ENCODE measurements at places on chromosomes 6 and 20. TPM values are rescaled to one million over a fixed set of nuclear protein-coding genes. Genes with fewer than 3 reads are reported as not detected.

PRRC2A gene
- total RNA-seq: 31.7 TPM

PBOV1 gene
- total RNA-seq: not detected

PDYN gene
- not detected for total RNA-seq

DYNLT2 gene
- 2.8 TPM for total RNA-seq

NT5E gene
- total RNA-seq: 4.7 TPM

IL17A gene
- not detected for total RNA-seq

SAMD3 gene
- 15.6 TPM for total RNA-seq

OLIG3 gene
- not detected for total RNA-seq

MAN1A1 gene
- 24.0 TPM for total RNA-seq

MRAP2 gene
- 6.2 TPM for total RNA-seq

FLRT3 gene
- total RNA-seq: 27.5 TPM

LMBRD1 gene
- 88.6 TPM for total RNA-seq

GRCh38 chr6:132399376-132400074 lies 1.8 kb downstream of the MOXD1 start:
- no peak for DNase-seq

DNA sequence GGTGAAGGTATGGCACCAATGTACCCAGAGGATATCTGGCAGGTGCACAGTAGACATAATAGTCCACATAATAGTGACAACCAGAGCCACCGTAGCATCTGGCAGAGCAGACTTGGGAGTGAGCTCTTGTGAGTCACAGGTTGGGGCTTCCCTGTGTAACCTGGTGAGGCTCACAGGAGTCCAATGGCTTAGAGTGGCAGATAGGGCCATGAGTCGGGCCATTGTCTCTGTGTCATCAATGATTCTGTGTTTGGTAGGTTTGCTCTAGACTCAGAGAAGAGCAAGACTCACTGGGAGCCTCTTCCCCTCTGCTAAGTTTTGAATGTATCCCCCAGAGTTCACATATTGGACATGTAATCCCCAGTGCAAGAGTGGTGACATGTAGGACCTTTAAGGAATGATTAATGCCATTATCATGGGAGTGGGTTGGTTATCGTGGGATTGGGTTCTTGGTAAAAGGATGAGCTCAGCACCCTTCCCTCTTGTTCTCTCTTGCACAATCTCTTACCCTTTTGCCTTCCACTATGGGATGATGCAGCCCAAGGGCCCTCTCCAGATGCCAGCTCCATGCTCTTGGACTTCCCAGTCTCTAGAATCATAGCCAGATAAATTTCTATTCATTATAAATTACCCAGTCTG lies 22.6 kb upstream of the SIRPA start:
- no peak for DNase-seq

GRCh38 chr6:166921570-166921969 lies 34.8 kb downstream of the RNASET2 start:
- DNase-seq: no peak

GRCh38 chr6:26087284-26088115 lies at the start of gene HFE:
TSS of gene HFE (plus strand) at chr6:26087429. CDS start at chr6:26087441, 12 bp downstream.
- no peak for DNase-seq

- DNase-seq: no peak
Observed at GRCh38 chr6:56232436-56232835, 14.9 kb downstream of the COL21A1 start.

GRCh38 chr20:4763723-4764510 lies 42.2 kb downstream of the PRND start:
- no peak for DNase-seq

- no peak for DNase-seq
Observed at GRCh38 chr6:89057759-89058158, 22.8 kb upstream of the PNRC1 start.

- no peak for DNase-seq
Observed at GRCh38 chr6:36834576-36835341, 4.5 kb downstream of the CPNE5 start.

GRCh38 chr6:137102851-137103492 lies 58.2 kb upstream of the IL20RA start:
- DNase-seq: no peak

DNA sequence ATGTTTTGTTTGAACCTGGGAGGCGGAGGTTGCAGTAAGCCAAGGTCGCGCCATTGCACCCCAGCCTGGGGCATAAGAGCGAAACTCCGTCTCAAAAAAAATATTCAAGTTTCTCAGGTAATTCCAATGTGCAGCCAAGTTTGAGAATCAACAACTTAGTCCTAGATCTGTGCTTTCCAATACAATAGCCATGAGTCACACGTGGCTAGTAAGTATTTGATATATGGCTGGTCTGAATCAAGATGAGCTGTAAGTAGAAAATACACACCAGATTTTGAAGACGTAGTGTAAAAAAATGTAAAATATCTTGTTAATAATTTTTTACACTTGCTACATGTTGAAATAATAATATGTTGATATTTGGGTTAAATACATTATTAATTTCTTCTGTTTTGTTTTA lies 35.0 kb upstream of the BTBD3 start:
- DNase-seq: no peak

DNA sequence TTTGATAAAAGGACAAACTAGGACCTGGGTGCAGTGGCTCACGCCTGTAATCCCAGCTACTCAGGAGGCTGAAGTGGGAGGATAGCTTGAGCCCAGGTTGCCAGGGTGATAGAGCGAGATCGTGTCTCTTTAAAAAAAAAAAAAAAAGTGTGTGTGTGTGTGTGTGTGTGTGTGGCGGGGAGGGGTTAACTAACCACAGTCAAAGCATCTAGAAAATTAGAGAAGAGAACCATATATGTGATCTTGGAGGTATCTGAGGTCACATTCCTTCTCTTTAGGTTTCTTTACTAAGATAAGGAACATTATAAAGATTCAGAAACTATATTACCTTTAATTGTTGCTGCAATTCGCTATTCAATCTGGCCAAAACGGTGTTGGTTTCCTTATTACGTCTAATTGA lies 80.9 kb downstream of the REPS1 start:
- DNase-seq: no peak

- DNase-seq: no peak
Observed at GRCh38 chr6:76592566-76592965, 520.1 kb upstream of the IMPG1 start.

GRCh38 chr20:23583526-23583925 lies 15.2 kb upstream of the CST9L start:
- DNase-seq: no peak

DNA sequence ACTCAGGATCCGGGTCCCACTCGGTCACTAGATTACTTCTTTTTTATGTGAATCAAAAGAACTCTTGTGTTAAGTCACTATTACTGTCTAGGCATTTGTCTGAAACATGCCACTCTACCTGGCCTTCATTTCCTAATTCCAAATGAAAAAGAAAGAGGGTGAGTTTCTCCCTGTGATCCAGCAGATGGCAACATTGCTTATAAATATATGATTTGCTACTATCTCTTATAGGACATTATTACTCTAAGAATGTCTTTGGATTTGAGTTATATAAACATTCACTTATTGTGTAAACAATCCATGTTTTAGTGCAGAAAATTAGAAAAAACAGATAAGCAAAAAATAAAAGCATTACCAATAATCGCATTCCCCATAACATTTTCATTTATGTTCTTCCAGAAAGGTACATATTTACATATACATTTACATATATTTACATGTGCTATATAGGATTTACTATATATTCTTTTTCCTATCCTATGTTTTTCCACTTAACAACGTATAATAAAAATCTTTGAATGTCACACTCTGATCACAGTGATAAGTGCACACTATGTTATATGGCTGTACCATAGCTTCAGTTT lies 66.9 kb downstream of the FAXC start:
- DNase-seq: no peak

DNA sequence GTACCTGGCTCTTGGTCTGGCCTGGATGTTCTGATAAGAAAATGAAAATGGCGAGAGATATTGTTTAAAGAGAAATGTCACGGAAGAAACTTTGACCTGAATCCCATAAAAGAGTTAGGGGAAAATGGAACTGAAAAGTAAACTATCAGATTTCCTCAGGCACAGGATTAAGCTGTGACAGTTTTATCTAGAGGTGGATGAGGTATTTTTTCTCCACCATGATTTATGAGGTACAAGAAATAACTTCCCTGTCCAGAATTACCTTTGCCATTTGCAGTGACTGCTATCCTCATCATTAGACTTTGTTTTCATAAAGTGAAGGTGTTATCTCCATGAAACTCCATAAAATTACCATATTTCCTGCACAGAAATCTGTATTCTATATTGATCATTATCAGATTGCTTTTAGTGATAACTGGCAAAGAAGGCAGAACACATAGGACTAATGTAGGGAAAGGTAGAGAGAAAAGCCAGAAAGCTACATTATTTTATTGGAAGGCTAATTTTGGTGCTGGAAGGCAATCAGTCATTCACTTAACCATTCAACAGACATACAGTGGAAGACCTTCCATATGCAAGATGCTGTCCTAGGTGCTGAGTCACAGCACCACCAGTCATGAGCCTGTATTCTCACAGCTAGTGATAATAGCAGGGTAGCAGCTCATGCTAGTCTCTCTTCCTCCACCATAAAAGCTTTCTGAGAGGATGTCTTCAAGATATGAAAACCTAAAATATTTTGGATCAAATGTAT lies 427.3 kb upstream of the CITED2 start:
- no peak for DNase-seq

GRCh38 chr6:11243861-11244260 lies 11.4 kb upstream of the NEDD9 start:
- DNase-seq: no peak

GRCh38 chr6:38077488-38078030 lies 258.0 kb downstream of the ZFAND3 start:
- no peak for DNase-seq

GRCh38 chr20:14860410-14860814 lies 523.0 kb upstream of the FLRT3 start:
- DNase-seq: no peak

DNA sequence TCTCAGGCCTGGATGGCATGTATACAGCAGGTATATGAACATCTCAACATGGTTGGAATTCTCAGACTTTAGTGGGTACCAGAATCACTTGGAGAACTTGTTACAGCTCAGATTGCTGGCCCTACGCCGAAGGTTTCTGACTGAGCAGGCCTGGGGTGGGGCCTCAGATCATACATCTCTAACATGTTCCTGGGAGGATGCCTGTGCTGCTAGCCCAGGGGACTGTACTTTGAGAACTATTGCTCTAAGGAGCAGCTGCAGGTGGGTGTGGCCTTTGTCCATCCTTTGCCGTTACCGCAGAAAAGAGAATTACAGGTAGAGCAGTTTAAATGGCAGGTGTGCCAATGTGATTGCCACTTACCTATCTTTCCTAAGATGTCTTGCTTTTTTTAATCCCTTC lies 310.5 kb upstream of the JAG1 start:
- no peak for DNase-seq

DNA sequence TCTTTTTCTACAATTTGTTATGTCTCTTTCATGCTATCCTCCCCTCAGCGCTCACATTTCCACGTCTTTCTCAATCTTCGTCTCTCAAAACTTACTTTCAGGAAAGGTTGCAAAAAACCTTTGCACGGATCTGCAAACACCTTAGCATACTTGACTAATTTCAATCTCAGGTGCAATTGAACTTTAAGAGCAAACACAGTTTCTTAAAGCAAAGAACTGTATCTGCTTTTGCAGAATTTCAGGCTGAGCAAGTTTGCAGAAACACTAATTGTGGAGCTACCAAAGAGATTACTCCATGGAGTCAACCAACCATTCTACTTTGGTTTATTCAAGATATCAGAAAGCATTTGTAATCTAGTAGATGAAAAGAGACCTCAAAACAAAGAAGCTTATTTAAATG lies 668.2 kb upstream of the MARCKS start:
- DNase-seq: no peak

GRCh38 chr6:18192026-18192425 lies 36.8 kb downstream of the KDM1B start:
- no peak for DNase-seq

DNA sequence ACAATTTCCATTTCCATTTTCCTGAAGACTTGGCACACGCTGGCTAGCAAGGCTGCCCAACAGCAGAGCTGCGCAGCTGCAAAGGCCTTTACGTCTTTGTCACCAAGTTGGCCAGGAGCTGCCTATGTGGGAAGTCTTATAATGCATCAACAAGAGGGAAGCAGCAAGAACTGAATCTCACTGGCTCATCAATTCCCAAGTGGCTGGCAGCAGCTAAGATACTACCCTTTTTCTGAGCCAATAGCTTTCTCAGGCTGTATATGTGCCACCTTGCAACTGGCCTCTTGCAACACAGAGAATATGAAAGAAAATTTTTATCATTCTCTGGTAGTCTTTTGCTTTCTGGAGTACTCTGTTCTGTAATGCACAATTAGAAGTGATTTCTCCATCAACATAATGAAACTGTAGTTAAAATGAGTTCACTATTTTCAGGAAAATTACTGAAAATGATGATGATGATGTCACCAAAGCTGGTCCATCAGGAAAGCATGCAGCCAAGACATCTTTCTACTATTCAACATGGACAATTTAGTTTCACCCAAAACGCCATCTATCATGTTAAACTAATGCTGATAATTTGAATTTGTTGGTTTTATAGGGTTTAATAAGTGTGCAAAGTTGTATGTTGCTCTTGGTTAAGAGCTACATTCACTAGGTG lies 97.3 kb upstream of the FOXA2 start:
- DNase-seq: no peak

- DNase-seq: no peak
Observed at GRCh38 chr6:163667372-163668060, 253.0 kb downstream of the QKI start.

- DNase-seq: no peak
Observed at GRCh38 chr6:64041373-64041772, 405.8 kb downstream of the PHF3 start.

DNA sequence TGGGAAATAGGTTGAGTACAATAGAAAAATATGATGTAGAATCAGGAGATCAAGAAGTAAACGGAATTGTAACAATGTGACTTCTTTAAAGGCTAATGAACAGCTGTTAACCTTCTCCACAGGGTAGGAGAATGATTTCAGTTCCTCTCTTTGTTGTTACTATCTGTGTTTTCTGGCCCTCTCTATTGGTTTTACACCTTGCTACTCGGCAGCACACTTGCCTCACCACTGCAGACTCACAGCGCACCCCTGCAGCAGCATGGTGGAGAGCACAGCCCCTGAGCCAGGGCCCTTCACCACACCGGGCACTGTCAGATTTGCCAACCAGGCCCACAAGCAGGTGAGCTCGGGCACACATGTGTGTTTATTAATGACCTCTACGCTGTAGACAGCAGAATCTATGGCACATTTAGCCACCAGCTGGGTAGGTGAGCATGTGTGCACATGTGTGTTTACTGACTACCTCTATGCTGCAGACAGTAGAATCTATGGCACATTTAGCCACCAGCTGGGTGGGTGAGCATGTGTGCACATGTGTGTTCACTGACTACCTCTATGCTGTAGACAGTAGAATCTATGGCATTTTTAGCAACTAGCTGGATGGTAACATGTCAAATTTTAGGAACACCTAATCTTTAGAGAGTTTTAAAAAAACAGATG lies 16.8 kb downstream of the SFT2D1 start:
- no peak for DNase-seq
